ENCODE measurements at places on chromosomes 6 and 20.

- no peak for DNase-seq
Observed at GRCh38 chr20:50744143-50744792, 12.9 kb downstream of the PARD6B start.

DNA sequence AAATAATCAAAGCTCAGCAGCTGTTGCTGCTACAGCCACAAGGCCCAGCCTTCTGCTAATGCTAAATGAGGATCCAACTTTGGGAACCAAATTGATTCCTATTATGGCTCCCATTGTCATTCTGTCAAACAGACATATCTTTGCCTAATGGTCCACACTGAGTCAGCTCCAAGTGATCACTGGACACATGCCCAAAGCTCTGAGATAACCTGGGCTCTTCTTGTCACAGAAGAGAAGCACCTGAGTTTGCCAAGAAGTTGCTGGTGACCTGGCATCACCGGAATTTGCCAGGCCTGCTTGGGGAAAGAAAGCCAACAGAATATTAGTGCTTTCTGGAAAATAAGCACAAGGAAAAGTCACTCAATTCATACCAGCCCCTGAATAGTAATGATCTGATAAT lies 5.8 kb downstream of the TNFRSF21 start:
- DNase-seq: no peak

DNA sequence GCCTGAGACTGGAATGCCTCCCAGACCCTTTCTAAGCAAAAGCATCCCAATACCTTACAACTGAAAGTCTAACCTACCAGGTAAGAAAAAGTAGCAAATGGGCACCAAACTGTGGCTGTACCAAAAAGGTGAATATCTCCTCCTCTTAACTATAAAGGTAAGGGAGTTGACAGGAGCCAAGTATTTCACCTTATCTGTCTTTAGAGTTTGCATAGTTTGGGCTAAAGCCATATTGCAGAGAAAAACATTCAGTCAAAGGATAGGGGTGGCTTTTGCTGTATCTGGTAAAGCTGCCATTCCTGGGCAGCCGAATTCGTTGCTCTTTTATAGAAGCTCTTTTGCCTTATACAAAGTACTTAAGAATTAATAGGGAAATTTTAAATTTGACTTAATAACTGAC lies 38.1 kb downstream of the PHF3 start:
- DNase-seq: no peak

DNA sequence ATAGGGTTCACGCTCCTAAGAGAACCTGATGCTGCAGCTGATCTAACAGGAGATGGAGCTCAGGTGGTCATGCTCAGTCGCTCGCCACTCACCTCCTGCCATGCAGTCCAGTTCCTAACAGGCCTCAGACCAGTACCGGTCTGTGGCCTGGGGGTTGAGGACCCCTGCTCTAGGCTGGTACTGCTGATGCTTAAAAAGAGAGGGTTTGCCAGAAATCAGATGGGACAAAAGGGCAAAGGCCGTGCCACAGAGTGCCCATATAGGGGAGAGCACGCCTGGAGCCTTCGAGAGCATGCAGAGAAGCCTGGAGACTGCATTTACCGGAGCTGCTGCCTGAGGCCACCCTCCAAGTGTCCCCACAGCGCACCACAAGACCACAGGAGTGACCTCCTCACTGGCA lies 75.5 kb downstream of the PTPN1 start:
- DNase-seq: no peak

DNA sequence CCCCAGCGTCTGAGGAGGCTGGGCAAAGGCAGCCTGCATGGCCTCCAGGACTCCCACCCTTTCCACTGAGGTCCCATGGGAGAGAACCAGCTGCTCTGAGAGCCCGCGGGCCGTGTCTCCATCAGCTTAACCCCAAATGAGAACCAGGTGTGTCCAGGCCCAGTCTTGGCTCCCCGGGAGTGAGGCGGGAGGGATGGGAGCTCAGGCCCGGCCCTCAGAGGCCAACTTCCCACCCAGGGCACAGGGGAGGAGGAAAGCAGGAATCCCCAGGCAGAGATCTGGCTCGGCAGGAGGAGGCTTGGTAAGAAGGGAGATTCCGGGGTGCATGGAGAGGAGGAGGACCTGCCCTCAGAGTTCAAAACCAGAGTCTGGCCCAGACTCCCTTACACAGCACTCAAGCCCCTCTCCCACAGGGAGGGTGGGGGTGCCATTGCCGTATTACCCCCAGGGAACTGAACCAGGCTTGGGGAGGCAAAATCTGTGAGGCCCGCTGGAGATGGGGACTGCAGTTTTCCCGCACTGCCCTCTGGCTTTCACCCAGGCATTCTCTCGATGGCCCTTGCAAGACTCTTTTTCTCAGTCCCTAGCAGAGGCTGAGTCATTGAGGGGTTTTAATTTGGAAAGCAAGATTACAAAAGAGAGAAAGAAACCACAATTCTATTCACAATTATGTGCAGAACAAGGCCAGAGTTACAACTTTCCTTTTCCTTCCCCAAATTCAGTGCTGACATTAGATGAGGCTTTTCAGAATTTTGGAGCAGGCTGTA lies 17.1 kb downstream of the FOXF2 start:
- no peak for DNase-seq

GRCh38 chr6:160789263-160790027 lies 87.4 kb downstream of the PLG start:
- DNase-seq: no peak

GRCh38 chr6:3697609-3698008 lies 53.9 kb downstream of the PXDC1 start:
- no peak for DNase-seq

DNA sequence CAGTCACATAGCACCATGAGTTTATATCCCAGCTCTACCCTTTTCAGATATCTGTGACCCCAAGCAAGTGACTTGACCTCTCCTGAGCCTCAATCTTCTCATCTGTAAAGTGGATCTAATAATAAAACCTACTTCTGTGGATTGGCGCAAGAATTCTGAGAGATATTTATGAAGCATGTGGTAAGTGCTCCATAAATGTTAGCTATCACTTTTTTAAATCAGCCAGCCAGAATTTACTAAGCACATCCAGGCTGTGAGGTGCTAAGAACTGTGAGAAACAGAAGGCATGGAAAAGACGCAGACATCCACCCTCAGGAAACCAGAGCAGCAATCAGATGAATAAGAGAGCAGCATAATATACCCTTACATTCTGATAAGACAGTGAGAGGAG lies 862 bp downstream of the C20orf96 start:
- DNase-seq: no peak
